ENCODE measurements at places on chromosomes 6 and 20.

DNA sequence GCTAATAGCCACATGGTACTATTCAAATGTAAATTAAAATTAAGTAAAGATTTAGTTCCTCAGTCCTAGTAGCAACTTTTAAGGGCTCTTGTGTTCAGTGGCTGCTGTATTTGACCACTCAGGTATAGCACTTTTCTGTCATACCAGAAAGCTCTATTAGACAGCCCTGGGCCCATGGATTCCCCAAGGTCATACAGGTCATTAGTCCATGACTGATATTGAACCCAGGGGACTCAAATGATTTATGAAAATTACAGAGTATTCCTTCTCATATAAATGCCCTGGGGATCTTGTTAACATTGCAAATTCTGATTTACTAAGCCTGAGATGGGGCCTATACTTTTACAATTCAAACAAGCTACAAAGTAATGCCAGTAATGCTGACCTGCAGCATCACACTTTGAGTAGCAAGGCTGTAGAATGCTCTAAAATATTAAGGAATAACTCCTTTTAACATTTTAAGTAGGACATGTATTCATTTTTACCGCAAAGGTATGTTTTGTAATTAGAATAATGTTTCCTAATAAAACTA, 29.6 kb downstream of the RNF217 start:
- DNase-seq, result no peak

GRCh38 chr6:106097411-106098231, 11.5 kb downstream of the PRDM1 start:
- peak; percentile 71 for DNase-seq

GRCh38 chr20:17610566-17611289, 40.9 kb downstream of the DSTN start:
- DNase-seq, result no peak

DNA sequence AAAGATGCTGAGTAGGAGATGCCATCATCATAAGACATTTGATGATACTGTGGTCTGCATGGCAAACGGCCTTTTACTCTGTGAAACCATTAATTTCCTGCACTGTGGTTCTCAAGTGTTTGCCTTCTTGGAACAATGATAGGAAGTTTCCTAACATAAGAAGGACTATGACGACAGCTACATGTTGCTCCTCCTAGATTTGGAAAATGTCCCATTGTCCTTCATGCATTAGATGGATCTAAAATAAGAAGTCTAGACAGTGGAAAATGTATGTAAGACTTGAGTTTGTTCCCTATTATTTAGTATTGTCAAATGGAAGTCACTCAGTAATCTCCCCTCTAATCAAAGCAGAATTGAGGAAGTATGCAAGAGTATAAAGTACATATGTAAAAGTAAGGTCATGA, 98.5 kb upstream of the TMEM170B start:
- DNase-seq, result peak; percentile 48

DNA sequence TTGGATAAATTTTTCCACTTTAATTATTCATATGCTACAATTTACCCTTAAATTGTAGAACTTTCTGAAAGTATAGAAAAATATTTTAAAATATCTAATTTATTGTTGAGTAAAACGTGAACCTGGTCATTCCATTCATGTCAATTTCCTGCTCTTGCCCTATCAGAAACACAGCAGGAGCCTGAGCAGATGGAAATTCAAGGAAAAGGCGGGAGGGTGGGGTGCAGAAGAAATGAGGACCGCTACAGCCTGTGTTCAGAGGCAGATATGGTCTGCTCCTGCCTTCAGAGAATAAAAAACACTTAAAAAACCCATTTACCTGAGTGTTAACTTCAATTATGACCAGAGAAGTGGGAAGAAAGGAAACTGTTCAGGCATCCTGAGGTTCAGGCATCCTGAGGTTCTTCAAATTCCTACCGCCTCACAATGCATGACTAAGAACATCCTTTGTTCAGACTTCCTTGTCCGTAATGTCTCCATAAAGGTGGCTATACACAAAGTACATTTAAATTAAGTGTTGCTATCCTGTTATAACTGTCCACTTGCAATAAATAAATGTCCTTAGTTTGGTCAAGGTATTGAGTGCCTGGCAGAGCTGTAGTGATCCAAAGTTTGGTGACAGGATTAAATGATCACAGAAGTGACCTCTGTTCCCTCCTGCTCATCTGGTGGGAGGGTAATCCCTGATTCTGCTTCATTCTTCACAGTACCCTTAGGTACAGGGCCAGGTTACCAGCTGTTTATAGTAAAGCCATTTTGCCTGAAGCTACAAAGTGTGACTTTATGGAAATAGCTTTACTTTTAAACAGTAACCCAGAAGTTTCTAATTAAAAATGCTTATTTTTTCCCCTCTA, 109.1 kb downstream of the MAN1A1 start:
- no peak for DNase-seq

GRCh38 chr6:35170166-35170565, 29.0 kb upstream of the TCP11 start:
- DNase-seq, result no peak

DNA sequence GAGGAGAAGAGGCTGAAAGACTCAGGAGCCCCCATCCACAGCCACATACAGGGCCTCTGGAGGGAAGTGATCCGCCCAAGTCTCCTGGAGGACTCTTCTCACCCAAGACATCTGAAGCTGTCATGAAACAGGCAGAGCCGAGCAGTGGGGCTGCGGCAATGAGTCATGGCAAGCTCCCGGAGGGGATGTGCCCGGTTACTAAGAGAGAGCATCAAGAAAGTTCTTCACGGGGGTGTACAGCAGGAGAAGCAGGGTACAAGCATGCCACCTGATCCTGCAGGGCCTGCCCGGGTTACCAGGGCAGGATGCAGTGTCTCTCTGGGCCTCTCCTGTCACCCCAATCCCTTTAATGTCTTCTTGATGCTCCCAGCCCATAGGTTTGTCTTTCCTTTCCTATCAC, 21.1 kb downstream of the TRIM26 start:
- no peak for DNase-seq
